HCT116 (cell line): ENCODE measurements at places on chromosomes 7 and 10.

DNA sequence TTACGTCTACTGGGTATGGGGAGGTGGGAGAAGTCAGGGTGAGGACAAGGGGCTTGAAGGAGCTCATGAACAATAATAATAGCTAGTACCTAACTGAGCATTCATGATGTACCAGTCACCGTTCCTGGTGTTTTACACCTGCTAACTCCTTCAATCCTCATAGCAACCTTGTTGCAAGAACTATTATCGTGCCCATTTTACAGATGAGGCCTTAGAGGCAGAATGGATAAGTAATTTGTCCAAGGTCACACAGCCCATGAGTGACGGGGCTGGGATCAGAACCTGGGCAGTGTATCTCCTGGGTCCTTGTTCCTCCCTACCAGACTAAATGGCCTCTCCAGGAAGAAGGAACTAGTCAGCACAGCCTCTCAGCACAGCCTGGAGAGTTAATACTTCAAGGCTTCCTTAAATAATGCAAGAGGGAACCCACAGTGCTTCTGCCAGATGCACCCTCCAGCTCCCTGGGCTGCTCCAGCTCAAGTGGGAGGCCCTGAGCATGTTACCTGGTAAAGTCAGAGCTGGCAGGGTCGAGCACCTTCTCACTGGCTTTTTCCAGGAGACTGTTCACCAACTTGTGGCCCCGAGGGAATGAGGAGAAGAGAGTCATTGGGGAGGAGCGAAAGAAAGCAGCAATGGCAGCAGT is 28.8 kb downstream of the RRP12 start:
- DNase-seq, result no peak

DNA sequence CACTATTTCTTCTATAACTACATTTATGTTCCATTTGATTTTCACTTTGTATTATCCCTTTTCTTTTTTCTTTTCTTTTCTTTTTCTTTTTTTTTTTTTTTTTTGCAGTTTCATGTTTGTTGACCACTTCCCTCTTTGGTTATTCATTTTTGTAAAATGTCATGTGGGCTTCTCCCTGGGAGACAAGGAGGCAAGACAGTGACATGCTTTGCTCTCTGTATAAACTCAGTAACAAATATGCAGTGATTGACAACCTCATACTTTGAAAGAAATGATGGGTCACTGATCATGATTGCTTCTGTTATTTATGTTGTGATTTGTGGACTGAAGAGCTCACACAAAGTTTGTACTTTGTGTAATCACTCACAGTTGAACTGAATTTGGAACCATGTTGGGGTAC is 90.2 kb upstream of the ABI1 start:
- no peak for DNase-seq

- DNase-seq, result no peak
These were observed 140.6 kb upstream of the KMT2E start for GRCh38 chr7:104873401-104873800.

DNA sequence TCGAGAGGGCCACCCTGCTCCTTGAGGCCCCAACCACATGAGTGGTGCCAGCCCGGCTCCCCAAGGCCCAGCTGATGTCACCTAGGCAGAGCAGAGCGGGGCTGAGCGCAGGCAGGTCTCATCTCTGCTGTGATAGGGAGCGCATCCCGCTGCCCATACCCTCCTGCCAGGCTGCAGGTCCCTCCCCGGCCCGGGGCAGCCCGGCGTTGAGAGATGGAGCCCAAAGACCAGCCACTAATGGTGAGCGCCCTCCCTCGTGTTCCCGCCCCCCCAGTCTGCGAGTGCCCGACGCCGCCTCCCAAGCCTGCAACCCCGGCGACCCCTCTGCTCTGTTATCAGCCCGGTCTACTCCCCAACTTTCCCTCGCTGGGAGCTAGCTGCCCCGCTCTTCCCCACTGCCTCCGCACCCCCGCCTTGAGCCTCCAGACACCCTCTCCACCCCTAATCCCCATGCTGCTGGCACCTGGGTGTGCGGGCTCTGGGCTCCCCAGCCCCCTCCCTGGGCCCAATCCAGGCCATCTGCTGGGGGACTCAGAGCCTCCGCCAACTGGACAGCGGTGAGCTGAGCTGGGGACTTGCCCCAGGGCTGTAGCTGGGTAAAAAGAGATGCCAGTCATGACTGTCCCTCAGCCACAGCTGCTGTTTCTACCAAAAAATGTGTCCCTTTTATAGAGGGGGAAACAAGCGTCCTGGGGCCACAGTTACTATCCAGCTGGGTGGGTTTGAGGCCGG is 19.7 kb upstream of the CHST12 start:
- no peak for DNase-seq
